ENCODE measurements at places on chromosomes 6 and 20.

GRCh38 chr6:11162262-11162661, 50.7 kb upstream of the ERVFRD-1 start:
- no peak for DNase-seq

DNA sequence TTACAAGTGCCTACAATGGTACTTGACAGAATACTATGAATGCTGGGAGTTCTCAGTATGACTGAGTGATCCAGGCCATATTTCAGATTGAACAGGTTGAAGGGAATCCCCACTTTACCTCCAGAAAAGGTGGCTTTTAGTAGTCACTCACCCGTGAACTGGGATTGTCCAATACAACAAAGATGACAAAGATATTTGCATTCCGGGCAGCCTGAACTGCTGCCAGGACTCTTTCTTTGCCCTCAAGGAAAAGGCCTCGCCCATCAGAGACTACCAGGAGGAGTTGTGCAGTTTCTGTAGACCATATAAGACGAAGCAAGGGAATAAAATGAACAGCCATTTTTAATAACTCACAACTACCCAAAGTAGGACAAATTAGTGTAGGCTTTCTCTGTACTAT, 6.3 kb upstream of the LYRM2 start:
- DNase-seq = no peak

GRCh38 chr6:99495466-99495865, 19.8 kb downstream of the USP45 start:
- DNase-seq = no peak

DNA sequence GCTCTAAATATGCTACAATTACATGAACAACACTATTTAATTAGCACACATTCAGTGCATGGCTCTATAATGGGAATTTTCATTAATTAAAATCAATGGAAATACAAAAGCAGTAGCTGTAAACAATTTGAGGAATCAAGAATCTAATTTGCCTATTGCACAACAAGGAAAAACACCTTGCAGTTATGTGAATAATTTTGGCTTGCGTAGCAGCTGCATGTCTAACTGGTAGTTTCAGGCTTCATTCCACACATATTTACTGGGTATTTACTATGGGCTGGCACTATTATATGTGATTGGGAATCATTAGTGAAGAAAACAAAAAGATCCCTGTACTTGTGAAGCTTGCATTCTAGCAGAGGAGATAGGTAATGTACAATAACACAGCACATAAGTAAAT, 26.4 kb downstream of the KIF6 start:
- DNase-seq = no peak

GRCh38 chr20:17570347-17571152, 675 bp downstream of the DSTN start:
- no peak for DNase-seq

GRCh38 chr6:3403238-3404173, 53.3 kb downstream of the SLC22A23 start:
- no peak for DNase-seq

DNA sequence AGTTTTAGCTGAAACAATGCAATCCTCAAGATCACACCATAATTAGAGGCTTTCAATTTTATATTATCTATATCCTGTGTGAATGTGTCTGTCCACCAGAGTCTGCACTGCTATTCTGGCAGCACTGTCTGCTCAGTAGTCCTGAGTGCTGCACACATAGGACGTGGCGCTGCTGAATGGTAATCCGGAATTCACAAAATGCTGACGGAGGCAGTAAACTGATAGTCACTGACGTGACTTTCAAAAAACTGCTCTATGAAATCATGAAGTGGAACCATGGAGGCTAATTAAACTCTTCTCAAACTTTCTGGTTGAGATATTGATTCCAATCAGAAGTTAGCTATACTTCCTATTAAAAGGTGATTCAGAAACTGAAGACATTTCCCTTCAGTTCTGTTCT, 190.8 kb upstream of the NOX3 start:
- no peak for DNase-seq

- DNase-seq = no peak
These were observed 101.5 kb downstream of the SGK1 start for GRCh38 chr6:134216301-134217010.

- DNase-seq = no peak
These were observed 48.5 kb upstream of the EDN1 start for GRCh38 chr6:12241493-12242175.

DNA sequence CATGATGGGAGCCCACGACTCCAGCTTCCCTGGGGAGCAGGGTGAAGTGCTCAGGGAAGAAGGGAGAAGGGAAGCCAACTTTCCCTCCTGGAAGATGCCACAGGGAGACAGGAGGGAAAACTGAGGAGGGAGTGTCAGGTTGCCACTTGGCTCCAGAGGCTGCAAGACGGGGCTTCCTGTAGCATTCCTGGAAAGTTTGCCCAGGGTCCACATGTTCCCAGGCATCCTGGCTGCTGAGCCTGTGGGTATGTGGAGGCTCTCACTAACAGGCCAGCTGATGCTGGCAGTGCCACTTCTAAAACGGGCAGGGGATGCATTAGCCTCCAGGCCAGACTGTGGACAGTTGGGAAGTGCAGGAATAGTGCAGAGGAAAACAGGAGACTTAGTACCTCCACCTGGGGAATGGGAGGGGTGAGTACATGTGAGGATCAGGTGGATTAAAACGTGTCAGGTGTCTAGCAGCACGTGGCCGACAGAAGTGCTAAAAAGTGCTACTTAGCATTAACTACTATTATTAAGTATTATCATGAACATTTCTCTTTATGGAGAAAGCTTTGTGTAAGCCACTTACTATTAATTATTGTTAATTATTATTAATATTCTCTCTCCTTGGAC, 33.2 kb downstream of the BANF2 start:
- DNase-seq = no peak

DNA sequence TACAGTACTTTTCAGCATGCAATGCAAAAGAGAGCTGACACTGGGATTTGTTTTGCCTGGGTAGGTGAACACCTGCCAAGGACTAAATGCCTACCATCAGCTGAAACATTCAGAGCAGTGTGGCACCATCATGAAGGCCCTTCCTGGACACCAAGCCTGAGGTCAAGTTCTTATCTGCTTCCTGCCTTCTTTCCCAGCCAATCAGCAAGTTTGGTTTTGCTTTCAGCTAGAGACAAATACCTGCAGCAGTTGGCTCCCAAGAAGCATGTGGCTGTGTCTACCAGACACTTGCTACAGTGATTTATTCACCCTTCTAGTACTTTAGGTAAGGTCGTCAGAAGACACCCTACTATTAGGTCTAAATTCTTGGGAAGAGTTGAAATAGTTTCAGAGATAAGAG, 112.8 kb downstream of the TBX18 start:
- DNase-seq = no peak

DNA sequence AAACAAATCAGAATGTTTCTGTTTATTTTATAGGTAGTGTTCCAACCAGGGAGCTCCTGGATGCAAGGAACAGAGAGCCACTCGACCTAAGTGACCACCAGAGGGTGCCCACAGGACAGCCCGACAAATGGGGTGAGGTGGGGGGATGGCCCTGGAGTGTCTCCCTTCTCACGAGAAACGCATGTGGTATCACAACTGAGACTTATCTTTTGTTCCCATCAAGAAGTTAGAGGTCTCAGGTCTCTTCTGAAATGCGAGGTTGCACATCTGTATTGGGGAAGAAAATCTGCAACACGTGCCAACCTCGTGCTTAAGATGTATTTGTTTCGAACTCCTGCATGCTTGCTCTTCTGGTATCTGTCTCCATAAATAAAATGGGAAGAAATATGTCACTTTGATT, 104.0 kb downstream of the ISM1 start:
- no peak for DNase-seq

DNA sequence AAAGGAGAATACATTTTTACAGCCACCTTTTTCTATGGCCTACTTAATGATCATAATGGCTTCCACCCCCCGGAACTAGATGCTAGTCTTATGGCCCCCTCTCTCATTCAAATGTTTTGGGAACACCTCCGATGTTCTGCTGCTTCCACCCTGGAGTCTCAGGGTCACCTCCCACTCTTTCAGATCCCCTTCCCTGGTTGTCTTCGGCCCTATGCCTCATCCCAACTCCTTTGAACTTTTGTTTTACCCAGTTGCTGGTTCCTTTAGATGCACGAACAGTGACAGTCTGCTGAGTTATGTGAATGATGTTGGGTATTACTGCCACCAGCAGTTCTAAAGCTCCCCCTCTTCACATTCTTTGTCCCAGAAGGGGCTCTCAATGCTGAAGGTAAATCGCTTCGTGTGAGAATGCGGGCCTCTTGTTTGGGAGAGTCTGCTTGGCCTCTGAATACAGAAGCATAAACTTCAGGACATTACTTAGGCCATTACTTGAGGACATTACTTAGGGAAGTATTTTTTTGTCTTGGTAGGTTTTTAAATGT, 309.1 kb downstream of the SOX4 start:
- no peak for DNase-seq

- no peak for DNase-seq
These were observed 212.3 kb downstream of the ERMARD start for GRCh38 chr6:169963581-169964297.

GRCh38 chr20:46062621-46063020, 27.1 kb downstream of the NCOA5 start:
- DNase-seq = no peak

DNA sequence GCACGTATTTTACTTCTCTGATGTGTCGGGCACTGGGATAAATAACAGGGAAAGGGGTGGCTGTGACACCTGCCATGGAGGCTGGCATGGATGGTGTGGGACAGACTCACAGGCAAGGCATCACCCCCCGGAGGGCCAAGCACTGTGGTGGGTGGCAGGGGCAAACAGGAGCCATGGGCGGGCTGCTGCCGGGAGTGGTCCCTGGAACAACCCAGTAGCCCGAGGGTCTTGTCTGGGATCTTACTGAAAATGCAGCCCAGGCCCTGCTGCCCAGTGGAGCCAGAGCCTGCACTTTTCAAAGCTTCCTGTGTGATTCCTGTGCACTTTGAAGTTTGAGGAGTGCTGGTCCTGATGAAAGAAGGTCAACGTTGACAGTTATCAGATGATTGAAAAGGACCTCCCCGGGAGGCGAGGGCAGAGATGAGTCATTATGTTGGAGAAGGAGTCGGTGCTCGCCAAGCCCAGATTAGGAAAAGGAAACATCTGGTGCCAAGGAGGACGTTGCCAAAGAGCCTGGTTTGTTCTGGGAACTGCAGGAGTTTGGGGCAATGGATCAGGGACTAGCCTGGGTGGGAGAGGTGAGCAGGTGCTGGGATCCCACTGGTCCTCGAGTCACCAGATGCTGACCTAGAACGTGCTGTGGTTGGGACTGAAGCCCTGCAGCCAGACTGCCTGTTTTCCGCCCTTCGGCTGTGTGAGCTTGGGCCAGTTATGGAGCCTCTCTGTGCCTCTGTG, 130.0 kb upstream of the GGTLC1 start:
- DNase-seq = no peak

GRCh38 chr6:106086814-106087175, 659 bp downstream of the PRDM1 start:
- DNase-seq = no peak

GRCh38 chr20:35252037-35252461, 25.6 kb downstream of the MMP24 start:
- DNase-seq = no peak

DNA sequence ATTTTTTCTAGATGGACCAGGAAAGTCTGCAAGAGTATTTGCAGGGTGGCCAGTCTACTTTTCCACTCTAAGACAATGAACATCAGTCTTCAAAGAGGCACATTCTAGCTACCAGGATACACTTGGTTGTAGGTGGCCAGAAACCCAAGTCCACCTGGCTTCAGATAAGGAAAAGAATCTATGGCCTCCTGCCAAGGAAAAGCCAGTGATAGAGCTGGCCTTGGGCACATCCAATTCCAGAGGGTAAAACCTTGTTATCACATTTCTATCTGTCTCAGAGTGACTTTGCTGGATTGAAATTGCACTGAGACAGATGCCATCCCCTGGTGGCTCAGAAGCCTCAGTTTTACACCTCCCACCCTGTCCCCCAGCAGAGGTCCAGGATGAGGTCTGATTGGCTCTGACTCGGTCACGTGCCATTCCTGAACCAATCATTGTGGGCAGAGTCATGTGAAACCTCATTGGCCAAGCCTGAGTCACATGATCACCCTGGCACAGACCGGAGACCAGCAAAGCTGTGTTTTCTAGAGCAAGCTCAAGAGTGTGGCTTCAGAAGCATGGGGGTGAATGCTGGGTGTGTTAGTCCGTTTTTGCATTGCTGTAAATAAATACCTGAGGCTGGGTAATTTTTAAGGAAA, 497.4 kb upstream of the SULF2 start:
- DNase-seq = no peak

Measured in fibroblast of skin of left quadriceps (primary cell).